ENCODE measurements at places on chromosomes 2 and 18.

- no peak for DNase-seq
Observed at GRCh38 chr2:204931562-204931961, 386.3 kb downstream of the PARD3B start.

DNA sequence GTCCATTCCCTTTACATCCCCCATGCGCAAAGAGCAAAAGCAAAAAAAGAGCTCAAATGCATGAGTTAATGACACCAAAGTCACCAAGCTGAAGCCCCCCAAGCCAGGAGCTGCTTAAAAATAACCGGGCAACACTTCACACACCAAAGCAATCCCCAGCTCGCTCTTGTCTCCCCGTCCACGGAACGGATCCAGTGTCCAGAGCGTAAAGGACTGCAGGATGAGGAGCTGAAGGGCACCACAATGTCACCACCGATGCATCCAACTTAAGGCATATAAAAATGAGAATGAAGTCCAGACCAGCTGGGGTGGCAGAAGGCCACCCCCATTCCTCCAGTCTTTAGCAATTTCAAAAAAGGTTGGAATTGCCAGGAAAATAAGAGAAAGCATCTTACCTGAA is 8.7 kb downstream of the SMAD7 start:
- no peak for DNase-seq

DNA sequence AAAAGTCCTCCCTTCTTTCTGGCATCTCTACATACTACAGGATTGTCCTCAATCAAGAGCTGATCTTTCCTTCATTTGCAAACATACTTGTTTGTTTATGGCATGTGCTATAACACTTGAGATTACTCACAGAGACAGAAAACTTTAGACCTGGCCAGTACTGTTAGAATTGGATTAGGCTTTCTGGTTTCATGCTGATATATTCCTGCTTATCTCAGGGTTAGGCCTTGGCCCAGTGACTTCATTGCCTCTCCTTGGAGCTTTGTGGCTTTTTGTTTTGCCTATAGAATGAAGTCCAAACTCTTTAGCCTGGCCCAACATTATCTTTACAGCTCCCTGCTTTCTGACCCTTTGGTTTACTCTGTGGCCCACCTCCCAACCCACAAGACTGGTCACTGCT is 363.3 kb downstream of the ALK start:
- no peak for DNase-seq

GRCh38 chr18:43877616-43878321 is 600.5 kb upstream of the SYT4 start:
- DNase-seq, result no peak

- DNase-seq, result no peak
Observed at GRCh38 chr2:150357770-150358467, 129.5 kb downstream of the RND3 start.
